ENCODE measurements at places on chromosomes 4 and X.
A peak's percentile ranks its signal among the peaks of the same experiment; 100 is the strongest.

GRCh38 chr4:102623622-102624021 is 122.5 kb downstream of the NFKB1 start:
- DNase-seq: peak; percentile 34

- no peak for DNase-seq
Measured at GRCh38 chr4:94304365-94304971, 38.2 kb downstream of the HPGDS start.

- DNase-seq: no peak
Measured at GRCh38 chr4:7322166-7322991, 112.4 kb downstream of the PSAPL1 start.

GRCh38 chr4:186840771-186841301 is 117.2 kb upstream of the FAT1 start:
- DNase-seq: no peak

DNA sequence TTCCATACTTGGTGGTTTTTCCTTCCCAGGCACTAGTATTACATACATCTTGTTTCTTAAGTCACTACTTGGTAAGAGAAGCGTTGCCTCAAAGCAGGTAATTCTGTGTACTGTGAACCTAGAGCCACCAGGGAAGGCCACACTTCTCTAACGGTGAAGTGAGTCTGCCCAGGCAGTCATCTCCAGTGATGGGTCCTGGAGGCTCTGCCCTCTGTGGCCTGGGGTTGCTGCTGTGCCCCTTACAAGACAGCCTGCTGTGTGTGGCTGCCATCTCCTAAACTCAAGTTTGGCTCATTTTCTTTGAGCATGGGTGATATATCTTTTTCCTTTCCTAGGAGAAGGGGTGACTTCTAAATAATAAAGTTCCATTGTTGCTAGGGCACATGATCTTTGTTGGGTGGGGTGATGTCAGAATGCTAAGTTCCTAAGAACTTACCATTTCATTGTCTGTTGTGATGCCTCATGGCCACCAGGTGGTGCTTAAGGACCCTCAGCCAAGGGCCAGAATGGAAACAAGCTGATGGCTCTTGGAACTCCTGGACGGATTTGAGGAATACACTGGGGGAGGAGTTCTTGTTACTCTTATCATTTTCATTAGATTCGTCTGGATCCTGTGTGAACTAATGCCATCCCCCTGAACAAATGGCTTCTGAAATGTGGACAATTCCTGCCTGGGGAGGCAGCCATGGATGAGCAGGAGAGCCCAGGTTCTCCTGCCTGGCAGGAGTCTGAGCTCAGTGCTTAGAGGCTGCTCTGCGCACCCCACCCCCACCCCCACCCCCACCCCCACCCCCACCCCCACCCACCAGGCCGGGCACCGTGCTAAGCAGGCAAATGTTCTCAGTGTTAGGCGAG is 41.1 kb upstream of the WDR1 start:
- DNase-seq: peak; percentile 43

- DNase-seq: no peak
Measured at GRCh38 chr4:140742838-140743193, 13.4 kb downstream of the TBC1D9 start.

DNA sequence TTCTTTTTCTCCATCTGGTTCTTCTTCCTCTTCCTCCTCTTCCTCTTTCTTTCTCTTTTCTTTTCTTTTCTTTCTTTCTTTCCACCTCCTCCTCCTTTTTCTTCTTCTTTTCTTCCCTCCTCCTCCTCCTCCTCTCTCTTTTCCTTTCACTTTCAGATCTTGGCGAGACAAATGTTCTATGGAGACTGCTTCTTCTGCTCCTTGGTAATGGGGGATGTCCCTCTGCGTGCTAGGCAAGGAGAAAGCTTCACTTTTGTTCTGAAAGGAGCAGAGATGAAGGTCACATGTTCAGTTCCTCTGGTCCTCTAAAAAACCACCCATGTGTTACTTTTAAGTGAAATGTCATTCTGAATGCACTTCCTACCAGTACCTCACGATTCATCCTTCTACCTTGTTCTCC is 33.2 kb downstream of the NBDY start:
- no peak for DNase-seq

DNA sequence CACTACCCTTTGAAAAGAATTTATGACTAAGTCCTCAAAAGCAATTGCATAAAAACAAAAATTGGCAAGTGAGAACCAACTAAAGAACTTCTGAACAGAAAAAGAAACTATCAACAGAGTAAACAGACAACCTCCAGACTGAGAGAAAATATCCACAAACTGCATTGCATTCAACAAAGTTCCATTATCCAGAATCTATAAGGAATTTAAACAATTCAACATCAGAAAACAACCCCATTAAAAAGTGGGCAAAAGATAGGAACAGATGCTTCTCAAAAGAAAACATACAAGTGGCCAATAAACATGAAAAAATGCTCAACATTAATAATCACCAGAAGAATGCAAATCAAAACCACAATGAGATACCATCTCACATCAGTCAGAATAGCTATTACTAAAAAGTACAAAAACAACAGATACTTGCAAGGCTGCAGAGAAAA is 130.2 kb downstream of the GASK1B start:
- no peak for DNase-seq

- DNase-seq: no peak
Measured at GRCh38 chr4:26261405-26261804, 59.4 kb upstream of the RBPJ start.

GRCh38 chr4:7788193-7788592 is 151.5 kb downstream of the AFAP1 start:
- DNase-seq: no peak

GRCh38 chr4:10007793-10008608 is 13.3 kb downstream of the SLC2A9 start:
- DNase-seq: peak; percentile 27

- DNase-seq: no peak
Measured at GRCh38 chr4:190017357-190018200, 9.5 kb downstream of the FRG2 start.

DNA sequence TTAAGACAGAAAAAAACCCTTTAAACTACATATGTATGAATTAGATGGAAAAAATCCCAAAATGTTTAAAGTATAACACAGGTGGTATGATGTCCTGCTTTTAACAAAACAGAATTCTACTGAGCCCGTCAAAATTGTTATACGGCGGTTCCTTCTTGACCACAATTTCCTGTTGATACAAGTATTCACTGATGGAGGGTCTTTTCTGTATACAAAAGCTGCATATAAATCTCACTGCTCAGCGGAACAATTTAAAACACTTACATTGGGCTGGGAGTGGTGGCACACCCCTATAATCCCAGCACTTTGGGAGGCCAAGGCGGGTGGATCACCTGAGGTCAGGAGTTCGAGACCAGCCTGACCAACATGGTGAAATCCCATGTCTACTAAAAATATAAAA is 62.4 kb downstream of the RPS6KA3 start:
- no peak for DNase-seq

All from DMS153 (cell line).